Stimulated activated CD4-positive, alpha-beta T cell treated with anti-CD3 and anti-CD28 coated beads, Interleukin-4, amount 100 ng/mL, for 24 hours (primary cell): ENCODE measurements at places on chromosomes 5 and 9.

DNA sequence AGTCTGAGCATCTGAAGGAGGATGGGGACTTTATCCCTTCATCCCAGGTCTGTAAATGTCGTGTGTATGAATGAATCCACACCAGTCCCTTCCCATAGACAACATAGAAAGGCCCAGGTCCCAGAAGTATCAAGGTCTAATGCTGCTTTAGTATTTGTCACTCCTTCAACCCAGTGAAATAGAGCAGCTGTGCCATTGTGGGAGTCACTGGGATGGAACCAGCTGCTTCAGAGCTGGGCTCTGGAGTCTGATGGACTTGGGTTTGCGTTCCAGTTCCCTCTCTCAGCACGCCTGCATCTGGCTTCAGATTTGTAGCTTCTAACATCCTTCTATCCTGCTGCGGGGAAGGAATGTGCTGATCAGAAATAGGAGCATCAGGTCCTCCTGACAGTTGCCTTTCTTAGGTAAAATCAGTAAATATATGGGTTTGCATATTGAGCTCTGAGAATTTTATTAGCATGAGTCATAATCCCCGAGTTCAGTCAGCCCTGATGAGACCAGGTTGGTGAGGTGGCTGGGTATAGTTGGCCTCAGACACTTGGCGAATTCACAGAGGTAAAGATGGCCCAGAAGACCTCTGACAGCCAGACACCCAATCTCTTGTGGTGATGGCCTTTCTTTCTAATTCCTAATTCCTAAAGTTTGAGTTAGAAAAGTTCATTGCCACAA lies 10.1 kb downstream of the ACO1 start:
- DNase-seq, result no peak

- DNase-seq, result no peak
Measured at GRCh38 chr5:32690153-32690552, 21.0 kb upstream of the NPR3 start.

GRCh38 chr9:91451431-91452270 lies 28.0 kb upstream of the NFIL3 start:
- DNase-seq, result no peak

DNA sequence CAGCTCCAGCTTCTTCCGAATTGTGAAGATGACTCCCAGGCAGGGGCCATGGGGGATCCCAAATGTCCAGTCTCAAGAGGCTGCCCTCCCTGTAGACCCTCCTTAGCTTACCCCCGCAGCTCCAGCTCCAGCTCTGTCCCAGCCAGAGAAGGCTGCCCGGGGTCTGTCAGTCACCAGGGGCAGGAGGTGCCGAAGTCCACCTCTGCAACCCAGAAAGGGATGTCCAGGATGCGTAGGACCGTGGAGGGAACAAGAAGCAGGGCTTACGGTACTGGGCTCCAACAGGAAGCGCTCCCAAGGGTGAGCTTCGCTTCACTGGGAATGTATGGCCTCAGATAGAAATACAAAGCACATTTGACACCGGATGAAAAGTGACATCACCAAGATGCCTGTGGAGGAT lies 6.0 kb downstream of the IPPK start:
- DNase-seq, result no peak

DNA sequence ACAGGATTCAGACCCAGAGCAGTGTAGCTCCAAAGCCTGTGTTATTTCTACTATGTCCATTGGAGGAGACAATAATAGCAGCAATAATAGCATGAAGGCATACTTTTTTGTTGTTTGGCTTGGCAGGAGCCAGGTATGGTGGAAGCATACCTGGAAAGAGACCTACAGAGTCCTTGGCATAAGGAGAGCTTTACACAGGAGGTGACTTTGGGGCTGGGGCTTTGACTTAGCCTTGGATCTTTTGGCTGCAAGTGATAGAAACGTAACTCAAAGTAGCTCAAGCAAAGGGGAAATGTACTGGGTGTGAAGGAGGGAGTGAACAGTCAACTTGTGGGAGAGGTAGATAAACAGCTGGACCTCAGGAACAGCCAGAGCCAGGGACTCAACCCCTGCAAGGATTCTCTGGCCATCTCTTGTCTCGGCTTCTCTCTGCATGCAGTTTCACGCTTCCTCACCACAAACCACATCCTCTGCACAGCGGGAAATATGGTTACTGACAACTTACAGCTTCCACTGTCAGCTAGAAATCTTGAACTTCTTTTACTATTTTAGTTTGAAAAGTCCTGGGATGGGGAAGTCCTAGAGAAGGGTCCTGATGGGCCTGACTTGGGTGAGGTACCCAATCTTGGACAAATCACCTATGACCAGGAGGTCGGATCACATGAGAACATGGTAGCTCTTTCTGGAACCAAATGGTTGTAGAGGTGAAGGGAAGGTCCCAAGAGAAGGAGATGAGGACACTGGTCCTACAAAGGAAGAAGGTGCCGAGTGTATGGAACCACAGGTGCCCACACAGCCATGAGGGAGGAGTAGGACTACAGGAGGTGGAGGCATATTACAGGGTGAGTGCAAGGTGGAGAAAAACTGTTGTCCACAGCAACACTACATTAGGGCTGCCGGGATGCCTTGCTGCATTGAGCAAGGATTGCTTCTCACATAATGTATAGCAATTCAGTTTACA lies 47.0 kb upstream of the TGFBR1 start:
- peak; percentile 66 for DNase-seq

GRCh38 chr5:5658226-5658625 lies 235.7 kb downstream of the ICE1 start:
- DNase-seq, result no peak

- DNase-seq, result no peak
Measured at GRCh38 chr5:146516151-146516475, at the start of gene GPR151. Gene GPR151 (minus strand): TSS chr5:146516190. CDS start chr5:146516113, 77 bp downstream.

GRCh38 chr9:137136881-137137607 lies 1.9 kb upstream of the GRIN1 start:
- DNase-seq, result no peak

- no peak for DNase-seq
Measured at GRCh38 chr5:88722546-88723073, 160.4 kb downstream of the MEF2C start.

DNA sequence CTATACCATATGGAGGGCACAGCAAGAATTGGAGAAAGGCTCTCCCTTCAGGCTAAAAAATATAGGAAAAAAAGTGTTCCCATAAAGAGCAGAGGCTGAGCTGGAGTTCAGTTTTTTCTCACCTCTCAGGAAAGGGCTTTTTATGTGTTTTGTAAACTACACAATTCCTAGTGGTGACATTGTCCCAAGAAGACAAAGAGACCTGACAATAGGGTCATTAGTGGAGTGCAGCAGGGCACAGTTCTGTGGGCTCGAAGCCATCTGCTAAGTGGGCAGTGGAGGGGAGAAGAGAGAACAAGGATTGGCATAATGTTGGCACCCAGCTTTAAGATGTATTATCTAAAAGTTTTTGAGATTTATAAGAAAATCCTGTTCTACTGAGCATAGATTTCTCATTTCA lies 162.5 kb downstream of the HCN1 start:
- no peak for DNase-seq

- no peak for DNase-seq
Measured at GRCh38 chr5:64666078-64666477, 24.2 kb upstream of the SHISAL2B start.

- DNase-seq, result peak; percentile 24
Measured at GRCh38 chr5:155943516-155944407, 383.2 kb upstream of the SGCD start.

- DNase-seq, result no peak
Measured at GRCh38 chr9:4422495-4422894, 67.8 kb upstream of the SLC1A1 start.

DNA sequence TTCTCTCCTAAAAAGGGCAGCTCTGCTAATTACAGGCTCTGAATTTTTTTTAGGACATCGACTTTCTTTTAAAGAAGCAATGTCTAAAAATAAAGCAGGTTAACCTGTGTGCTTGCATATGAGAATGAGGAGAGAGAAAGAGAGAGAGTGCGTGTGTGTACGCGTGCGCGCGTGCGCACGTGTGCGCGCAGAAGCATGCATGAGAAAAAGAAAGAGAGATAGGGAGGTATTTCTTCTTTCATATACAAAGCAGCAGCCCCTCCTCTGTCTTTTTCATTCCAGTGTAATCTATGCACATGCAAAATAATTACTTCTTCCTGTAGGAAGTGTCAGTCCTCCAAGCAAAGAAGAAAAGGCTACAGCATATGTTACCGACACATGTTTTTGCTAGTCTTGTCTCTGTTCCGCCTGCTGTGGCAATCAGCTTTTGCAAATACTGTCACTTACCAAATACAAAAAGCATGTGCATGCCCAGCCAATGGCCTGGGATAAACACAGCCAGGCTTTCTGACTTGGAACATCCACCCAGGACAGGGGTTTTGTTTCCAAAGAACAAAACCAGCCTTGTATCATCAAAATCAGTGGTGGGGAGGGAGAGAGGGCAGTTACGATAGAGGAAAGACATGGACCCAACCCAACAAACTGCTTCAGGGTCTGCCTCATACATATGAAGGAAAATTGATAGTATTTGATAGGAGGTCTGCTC lies 252.3 kb upstream of the SLC24A2 start:
- no peak for DNase-seq

- no peak for DNase-seq
Measured at GRCh38 chr9:137588311-137588710, 2.0 kb downstream of the ZMYND19 start.

DNA sequence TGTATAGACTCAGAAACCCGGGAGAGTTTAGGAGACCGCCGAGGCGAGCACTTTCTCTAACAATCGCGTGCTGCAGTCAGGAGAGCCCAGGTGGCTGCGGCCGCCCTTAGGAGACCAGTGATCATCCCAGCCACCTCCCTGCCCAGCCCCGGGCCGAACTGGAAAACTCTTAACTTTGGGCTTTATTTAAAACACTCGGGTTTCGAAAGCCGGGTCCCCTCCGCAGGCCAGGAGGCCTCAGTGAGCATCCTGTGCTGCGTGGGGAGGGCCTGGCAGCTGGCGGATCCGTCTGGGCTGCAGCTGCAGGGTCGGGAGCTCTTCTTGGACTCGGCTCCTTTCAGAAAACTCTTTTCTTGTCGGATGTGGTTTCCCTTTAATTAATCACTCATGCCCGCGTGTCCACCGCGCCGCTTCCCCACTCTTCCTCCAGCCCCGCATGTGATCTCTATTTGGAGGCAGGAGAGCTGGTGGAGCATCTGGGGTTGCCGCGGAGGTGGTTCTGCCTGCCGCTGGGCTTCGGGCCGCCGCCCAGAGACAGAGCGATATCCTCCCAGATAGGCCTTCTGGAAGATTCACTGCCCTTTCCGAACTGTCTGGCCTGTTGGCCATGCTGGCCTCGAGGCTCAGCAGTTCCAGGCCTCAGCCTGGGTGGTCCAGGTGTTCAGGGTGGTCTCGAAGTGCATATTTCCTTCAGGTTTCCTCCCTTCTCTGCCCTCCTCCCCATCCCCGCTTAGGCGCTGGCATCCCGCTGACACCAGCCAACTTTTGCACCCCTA lies 59.5 kb downstream of the TMEM174 start:
- DNase-seq, result no peak

GRCh38 chr5:160298189-160298588 lies 14.2 kb downstream of the CCNJL start:
- DNase-seq, result no peak
